ENCODE measurements at places on chromosomes 2 and 18.

DNA sequence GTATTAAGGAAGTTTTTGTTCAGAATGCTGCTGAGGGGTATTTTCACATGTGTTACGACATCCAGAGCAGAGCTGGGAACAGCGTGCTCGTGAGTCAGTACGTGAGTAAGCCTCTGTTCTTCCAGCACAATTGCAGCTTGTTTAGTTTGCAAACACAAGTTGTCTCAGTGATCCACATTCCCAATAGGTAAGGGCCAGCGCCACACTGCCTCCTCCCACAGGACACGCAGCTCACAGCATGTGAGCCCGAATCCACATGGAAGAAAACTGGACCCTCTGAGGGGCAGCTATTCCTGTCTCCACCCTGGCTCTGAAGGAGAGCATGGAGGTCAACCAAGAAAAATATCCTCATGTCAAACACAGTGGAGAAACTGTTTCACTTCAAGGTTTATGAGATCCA is 173.9 kb upstream of the PID1 start:
- DNase-seq: no peak

- no peak for DNase-seq
Measured at GRCh38 chr2:156675896-156676295, 239.7 kb downstream of the GPD2 start.

- DNase-seq: no peak
Measured at GRCh38 chr2:74531666-74532065, 1.9 kb downstream of the HTRA2 start.

DNA sequence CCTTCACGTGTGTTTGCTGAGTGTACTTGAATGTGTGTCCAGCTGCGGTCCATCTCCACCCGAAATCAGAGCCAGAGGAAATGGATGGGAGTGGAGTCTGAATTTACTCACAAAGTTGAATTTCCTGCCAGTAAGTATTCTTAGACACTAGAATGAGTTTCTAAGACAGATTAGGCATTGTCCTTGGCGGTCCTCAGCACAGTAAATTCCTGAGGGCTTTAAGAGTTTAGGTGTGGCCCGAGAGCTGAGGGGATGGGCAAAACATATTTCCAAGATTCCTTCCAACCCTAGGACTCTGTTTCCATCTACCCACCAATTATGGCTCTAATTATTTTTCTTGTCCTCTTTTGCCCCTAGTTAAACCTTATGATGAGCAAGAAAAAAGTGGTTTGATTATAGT is 90.3 kb upstream of the PHLPP1 start:
- no peak for DNase-seq

DNA sequence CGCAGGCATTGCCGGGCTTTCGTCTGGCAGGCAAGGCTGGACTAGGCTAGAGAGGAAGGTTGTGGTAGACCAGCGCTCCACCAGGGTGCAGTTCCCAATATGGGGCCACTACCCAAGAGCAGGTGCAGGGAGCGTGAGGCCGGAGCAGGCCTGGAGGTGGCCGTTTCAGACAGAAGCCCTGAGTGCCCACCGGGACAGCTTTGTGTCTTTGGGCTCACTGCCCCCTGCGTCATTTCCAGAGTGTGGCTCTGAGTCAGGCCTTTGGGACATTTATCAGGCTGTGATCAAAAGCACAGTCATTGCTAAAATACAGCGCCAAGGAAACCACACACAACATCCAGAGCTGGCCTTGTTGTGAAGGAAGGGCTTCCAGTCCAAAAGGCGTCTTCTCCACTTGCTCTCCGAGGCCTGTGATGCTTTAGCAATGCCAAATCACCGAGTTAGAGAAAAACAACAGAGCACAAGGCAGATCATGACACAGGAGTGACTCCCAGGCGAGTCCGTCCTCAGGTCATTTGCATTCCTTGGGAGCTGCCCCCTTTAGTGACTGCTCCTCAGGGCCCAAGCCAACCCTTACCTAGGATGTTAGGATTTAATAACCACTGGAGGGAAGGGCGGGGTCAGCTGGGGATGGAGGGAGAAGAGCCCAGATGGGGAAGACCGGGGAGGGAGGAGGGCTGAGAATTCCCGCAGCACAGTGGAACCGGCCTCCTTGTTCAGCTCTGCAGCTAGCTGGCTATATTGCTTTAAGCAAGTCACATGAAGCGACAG is 42.3 kb downstream of the RFX8 start:
- no peak for DNase-seq

GRCh38 chr18:48818329-48819254 is 132.2 kb downstream of the SMAD7 start:
- no peak for DNase-seq

- DNase-seq: peak; percentile 49
Measured at GRCh38 chr2:238231251-238231793, 8.5 kb downstream of the HES6 start.

GRCh38 chr18:75070235-75070624 is 138.7 kb downstream of the PTGR3 start:
- DNase-seq: no peak

GRCh38 chr18:71189581-71189980 is 900.7 kb downstream of the SOCS6 start:
- DNase-seq: no peak

GRCh38 chr2:218029366-218030360 is 26.9 kb upstream of the TNS1 start:
- DNase-seq: no peak

Data from GF-D8 (cell line).